Adrenal gland (tissue), 19 donors: ENCODE measurements at places on chromosomes 6 and 20.

- no peaks in the 10 kb centered on the region for H3K36me3 ChIP-seq
- H3K4me1 ChIP-seq: no peaks in the 10 kb centered on the region
- DNase-seq: no peak
- no peak overlapping the region for H3K27ac ChIP-seq
These were observed 343.5 kb downstream of the RFPL4B start for GRCh38 chr6:112690497-112691202.

DNA sequence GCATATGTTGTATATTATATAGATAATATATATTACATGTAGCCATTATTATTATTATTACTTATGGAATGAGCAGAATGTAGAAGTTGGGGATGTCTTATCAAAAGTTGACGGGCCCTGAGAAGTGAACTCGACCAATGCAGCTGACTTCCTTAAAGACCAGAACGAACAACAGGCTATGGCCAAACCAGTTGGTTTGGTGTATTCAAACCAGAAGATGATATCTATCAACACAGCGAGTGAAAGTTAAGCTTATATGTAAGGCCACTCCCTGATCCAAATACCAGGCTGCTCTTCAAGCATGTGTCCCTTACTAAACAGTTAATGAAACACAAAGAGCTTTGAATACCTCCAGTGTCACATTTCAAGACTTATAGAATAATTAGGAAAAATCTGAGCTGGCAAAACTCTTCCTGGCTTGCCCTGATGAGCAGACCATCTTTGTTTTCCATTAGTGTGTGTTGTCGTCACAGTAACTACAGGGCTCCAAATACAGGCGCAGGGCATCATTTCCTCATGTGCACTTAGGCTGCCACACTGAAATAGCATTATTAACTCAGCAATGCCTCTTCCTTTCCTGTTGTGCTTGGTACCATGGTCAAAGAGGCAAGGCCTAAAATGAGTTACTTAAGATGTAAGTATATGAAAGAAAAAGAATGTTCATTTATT is 6.6 kb downstream of the FILIP1 start:
- peaks cover 4% of the 10 kb centered on the region for H3K4me1 ChIP-seq
- H3K4me3 ChIP-seq: no peak overlapping the region
- no peaks in the 10 kb centered on the region for H3K27me3 ChIP-seq

GRCh38 chr20:8678098-8678776 is 390.6 kb upstream of the PLCB4 start:
- H3K4me3 ChIP-seq: no peak overlapping the region
- H3K27ac ChIP-seq: no peak overlapping the region

GRCh38 chr6:140160494-140160893 is 786.0 kb upstream of the CITED2 start:
- no peak for DNase-seq
- no peaks in the 10 kb centered on the region for H3K4me1 ChIP-seq
- H3K36me3 ChIP-seq: no peaks in the 10 kb centered on the region
- H3K27ac ChIP-seq: no peak overlapping the region

- no peak overlapping the region for H3K4me3 ChIP-seq
- no peaks in the 10 kb centered on the region for H3K36me3 ChIP-seq
- H3K27me3 ChIP-seq: no peaks in the 10 kb centered on the region
- H3K27ac ChIP-seq: no peak overlapping the region
These were observed 122.8 kb upstream of the B3GAT2 start for GRCh38 chr6:71079677-71080076.
